ENCODE measurements at places on chromosomes 3 and 15. TPM values are rescaled to one million over a fixed set of nuclear protein-coding genes. Genes with fewer than 3 reads are reported as not detected.

DNA sequence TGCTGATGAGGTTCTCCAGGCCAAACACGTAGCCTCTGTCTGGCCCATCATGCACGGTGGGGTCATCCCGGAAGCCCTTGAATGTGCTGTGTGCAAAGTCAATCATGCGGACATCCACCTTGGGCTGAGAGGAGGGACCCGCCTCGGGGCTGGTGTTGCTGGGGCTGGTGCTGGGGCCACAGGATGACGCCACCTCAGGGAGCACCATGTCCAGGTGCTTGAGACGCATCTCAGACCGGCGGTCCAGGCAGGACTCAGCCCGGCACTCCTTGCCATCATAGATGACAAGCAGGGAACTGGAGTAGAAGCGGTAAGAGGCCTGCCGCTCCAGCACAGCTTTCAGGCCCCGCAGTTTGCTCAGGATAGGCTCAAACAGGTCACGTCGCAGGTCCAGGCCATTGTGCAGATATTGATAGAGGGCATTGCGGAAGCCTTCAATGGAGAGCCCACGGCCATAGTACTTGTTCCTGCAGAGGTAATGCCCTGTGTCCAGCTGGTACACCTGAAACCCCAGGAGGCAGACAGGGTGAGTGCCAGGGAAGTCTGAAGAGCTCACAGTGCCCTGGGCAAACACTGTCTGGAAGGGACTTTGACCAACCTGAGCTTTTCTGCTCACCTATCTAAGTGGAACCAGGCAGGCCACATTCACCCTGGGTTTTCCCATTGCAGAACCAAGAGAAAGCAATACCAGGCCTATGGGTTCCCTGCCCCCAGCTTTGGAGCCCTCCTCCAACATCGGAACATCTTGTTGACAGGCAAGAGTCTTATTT lies 3.6 kb upstream of the GMPPB start:
- no peak for DNase-seq

DNA sequence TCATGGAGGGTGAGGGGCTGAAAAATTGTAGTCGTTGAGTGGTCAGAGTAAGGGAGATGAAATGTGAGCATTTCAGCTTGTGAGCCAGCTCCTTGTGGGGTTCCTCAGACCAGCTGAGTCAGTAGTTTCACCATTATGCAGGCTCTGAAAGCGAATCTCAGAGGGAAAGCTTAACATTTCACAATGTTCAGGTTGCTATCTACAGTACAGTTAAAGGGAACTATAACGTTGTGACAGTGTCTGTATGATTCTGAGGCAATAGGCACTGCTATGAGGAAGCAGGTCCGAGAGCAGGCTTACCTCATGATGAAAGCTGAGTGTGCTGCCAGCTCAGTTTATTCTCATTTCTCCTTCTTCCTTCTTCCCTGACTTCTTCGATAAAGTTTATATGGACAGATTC lies 469.6 kb downstream of the EDEM1 start:
- no peak for DNase-seq

DNA sequence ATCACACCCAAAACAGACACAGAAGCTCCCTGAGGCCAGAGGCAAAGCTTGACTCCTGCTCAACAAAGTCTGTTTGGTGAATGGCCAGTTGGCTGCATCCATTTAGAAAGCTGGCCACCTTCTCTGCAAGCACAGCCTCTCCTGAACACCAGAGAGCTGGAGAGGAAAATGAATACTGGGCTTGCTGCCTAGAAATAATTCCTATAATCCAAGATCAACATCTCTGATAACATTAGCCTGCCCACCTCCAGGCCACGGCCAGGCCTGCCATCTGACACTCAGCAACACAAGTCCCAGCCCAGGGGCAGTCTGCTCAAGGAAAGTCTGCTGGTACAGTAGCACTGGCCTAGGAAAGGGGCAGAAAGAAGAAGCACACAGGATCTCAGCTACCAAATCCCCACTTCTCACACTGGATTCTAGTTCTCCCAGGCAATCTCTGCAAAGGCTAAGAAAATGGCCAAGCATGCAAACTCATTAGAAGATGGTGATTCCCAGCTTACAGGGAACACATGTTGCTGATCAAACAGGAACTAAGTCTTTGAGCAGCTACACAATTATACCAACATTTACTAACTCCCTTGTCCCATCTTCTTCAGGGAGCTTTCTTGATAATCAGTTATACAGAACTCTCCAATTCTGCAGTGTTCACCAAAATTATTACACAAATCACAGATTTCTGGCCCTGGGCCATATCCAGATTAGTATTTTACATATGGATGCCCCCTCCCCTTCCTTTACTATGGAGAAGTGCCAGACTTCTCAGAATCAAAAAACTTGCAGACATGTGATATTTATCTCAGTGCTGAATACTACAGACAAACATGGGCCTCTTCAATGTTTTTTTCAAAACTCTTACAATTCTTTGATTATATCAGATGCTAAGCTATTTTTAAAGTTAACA lies 9.9 kb downstream of the TBC1D2B start:
- no peak for DNase-seq

DNA sequence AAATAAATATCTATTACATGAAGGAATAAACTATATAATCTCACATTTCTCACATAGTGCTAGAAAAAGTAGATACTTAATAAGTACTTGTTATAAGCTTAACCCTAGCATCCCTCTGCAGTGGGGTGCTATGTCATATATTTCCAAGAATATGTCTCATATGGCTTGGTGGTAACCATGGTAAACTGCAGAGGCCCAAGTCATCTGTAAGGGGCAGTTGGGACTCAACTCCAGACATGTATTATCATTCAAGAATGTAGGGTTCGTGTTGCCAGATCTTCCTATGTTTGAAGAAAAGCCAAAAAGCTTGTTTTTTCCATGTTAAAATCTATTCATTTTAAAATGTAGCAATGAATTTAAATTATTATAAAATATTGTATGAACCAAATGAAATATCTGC lies 46.2 kb downstream of the ZNF385D start:
- DNase-seq, result no peak

GRCh38 chr3:126147932-126148683 lies 32.3 kb downstream of the ALDH1L1 start:
- no peak for DNase-seq

DNA sequence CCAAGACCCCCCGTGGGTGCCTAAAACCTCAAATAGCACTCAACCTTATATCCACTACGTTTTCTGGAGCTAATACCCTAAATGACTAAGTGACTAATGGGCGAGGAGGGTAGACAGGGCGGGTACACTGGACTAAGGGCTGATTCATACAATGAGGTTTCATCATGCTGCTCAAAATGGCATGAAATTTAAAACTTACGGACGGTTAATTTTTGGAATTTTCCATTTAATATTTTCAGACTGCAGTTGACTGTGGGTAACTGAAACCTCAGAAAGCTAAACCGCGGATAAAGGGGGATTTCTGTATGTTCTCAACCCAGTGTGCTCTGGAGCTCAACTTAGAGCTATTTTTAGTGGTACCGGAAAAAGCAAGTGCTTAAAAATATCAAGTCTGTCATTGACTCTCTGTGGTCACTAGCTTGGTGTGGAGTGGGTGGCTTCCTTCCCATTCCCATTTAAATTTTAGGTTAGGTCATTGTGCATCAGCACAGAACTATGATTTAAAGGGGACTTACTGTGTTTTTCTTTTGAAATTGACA lies 72.9 kb downstream of the LRRC28 start:
- peak; percentile 85 for DNase-seq

DNA sequence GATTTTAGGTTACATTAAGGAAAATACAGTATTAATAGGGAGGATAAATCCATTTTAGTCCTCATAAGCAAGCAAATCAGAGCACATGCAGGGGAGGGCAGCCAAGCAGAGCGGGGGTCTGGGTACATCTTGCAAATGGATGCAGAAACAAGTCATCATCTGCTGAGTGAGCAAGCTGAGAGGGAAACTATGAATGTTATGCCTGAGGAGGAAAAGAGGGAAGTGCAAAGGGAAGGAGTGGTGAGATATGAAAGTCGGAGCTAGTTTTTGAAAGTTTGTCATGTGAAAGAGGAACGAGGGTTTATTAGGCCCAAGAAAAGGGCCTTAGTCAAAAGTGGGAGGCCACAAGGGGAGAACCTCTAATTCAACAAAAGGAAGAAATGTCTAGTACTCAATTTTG lies 15.4 kb downstream of the PTX3 start:
- no peak for DNase-seq

PRSS50 gene
- total RNA-seq, result not detected

GP9 gene
- total RNA-seq, result not detected

Data from mammary epithelial cell (primary cell).